ENCODE measurements at places on chromosomes 7 and 10.

DNA sequence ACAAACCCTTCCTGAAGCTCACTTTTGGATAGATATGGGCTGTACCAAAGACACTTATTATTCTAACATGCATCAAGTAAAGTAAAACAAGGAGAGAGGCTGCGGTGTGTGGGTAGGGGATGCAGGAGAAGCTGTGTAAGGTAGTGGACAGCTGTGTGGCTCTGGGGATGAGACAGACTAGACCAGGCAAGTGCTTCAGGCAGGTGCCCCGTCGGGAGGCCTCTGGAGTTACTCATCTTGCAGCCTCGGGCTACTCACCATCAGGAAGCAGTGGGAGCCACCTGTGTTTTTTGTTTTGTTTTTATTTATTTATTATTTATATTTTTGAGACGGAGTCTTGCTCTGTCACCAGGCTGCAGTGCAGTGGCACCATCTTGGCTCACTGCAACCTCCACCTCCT lies 49.3 kb upstream of the NCAPG2 start:
- no peak for DNase-seq

- DNase-seq: no peak
Measured at GRCh38 chr10:3526727-3527501, 258.1 kb downstream of the KLF6 start.

GRCh38 chr10:119517235-119518141 lies 25.0 kb downstream of the RGS10 start:
- DNase-seq: peak; percentile 94

DNA sequence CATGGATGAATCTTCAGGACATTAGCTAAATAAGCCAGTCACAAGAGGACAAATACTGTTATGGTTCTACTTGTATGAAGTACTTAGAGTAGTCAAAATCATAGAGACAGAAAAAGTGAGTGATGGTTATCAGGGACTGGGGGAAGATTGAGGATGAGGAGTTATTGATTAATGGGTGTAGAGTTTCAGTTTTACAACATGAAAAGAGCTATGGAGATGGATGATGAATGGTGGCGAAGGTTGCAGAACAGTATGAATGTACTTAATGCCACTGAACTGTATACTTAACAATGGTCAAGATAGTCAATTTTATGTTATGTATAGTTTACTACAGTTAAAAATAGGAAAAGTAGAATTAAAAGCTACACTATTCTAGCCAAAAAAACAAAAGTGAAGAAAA lies 7.8 kb downstream of the STK31 start:
- no peak for DNase-seq

- no peak for DNase-seq
Measured at GRCh38 chr10:33386926-33387325, 52.5 kb upstream of the NRP1 start.

DNA sequence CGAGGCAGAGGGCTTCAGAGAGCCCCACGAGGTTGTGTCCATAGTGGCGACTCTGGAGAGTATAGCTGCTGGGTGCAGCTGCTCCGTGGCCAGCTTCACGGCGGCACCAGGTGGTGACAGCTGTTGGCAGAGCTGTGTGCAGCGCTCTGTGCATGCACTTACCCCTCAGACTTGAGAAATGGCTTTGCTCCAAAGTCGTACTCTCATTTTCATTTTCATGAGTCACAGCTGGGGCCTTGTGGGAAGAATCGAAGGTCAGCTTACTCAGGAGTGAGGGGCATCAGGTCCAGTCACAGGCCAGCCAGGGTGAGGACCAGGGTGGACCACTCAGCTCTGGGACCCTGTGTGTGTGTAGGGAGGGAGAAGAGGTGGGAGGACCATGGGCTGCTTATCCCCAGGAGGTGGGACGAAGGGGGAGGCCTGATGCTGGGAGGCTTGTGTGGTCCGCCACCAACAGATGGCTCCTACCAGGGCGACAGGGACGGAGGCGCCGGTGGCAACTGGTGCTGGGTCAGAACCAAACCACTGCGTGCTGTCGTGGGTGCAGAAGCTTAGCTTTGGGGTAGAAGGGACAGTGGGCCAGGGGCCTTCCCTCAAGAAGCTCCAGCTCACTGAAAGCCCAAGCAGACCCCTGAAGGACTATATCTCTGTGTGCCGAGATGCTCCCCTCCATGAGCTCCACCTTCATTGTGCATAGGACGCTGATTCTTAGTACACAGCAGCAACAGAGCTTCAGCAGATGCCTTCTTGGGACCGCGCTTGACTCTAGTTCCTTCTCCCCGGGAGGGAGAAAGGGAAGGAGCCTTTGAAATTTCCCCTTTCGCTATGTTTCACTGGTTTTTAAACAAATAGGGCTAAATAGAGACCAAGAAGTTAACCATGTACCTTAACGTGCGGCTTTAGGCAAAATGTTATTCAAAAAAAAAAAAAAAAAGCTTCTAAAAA lies 225.0 kb downstream of the CELF2 start:
- DNase-seq: no peak

GRCh38 chr10:127815147-127815546 lies 77.6 kb downstream of the CLRN3 start:
- peak; percentile 19 for DNase-seq

GRCh38 chr10:72158176-72158575 lies 57.6 kb upstream of the ANAPC16 start:
- DNase-seq: no peak

DNA sequence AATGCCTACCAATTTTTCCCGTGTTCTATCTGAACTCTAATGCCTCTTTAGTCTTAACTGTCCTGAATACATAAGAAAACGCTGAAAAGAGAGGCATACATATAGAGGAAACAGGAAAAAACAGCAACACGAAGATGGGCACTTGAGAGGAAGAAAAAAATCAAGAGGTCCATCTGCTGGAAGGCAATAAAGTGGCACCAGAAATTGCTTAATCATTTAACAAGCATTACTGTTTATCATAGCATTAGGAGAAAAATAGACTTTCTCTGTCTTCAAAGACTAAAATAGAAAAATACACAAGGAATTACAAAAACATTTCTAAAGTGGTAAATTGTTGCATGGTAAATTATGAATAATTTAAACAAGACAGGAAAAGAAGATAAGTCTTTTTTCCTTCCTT lies 35.0 kb downstream of the NSUN6 start:
- no peak for DNase-seq

GRCh38 chr7:107678110-107678753 lies 17.6 kb downstream of the SLC26A4 start:
- no peak for DNase-seq

GRCh38 chr7:77338883-77339629 lies 77.1 kb downstream of the GSAP start:
- DNase-seq: peak; percentile 20

DNA sequence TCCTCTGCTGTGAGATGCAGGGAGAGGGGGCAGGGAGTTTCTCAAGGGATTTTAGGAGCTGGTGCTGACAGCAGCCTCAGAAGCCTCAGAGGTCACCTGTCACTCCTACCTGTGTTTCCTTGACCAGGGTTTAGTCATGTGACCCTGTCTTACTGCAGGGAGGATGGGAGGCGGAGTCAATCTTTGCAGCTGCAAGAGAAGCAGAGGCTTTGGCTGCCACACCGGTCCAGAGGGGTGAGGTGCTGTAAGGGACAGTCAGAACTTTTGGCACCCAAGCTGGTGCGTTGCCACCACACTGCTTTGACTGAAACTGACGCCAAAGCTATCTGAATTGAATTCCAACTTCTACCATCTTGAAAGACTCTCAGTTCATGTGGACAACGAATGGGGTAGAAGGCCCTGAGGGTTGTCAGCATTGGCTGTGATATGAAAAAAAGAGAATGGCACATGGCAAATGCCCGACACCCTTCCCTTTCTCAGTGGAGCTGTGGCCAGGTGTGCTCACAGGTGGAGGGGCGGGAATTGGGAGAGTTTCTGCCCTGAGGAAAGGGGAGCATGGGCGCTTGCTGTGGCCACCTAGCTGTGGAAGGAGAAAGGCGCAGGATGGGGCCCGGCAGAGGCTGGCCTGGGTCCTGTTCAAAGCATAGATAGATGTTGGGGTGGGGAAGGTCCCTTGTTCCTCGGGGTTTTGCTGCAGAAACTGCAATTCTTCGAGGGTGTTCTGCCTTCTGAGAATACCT lies 69.3 kb downstream of the ARHGAP22 start:
- peak; percentile 12 for DNase-seq

- DNase-seq: no peak
Measured at GRCh38 chr10:113423981-113424721, 128.7 kb upstream of the HABP2 start.

GRCh38 chr7:75663302-75663907 lies 75.3 kb downstream of the HIP1 start:
- DNase-seq: no peak

DNA sequence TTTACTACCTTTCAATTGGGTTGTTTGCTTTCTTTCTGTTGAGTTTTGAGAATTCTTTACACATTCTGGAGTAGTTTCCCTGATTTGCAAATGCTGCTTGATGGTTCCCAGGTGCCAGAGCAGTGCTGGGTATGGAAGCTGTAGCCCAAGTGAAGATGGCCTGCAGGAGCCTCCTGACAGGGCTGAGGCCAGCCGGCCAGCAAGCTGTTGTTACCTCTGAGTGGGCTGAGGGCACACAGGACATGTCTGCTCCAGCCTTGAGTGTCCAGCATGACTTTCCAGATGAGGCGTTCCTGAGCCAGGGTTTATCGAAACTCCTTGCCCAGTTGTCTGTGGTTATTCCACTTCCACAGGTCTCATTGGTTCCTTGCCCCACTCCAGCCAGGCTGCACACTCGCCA lies 164.6 kb upstream of the TNS3 start:
- DNase-seq: no peak

DNA sequence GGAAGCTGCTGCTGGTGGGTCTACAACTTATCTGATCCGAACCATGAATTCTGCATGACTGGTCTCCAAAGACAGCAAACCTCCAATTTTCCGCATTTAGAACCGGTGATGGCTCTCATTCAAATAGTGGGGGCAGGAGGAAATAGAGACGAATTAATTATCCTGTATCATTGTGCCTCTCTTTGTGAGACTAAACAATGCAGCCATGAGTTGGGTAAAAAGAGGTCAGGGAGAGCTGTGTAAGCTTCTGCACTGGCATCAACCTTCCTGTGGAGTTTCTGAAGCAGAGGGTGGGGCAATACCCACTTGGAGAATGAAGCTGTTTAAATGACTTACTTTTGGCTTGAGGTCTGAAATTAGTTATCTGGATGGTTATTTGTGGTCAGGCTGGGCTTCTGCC lies 266.4 kb downstream of the SORCS3 start:
- DNase-seq: no peak

GRCh38 chr10:62503872-62504271 lies 129.7 kb downstream of the ZNF365 start:
- no peak for DNase-seq

DNA sequence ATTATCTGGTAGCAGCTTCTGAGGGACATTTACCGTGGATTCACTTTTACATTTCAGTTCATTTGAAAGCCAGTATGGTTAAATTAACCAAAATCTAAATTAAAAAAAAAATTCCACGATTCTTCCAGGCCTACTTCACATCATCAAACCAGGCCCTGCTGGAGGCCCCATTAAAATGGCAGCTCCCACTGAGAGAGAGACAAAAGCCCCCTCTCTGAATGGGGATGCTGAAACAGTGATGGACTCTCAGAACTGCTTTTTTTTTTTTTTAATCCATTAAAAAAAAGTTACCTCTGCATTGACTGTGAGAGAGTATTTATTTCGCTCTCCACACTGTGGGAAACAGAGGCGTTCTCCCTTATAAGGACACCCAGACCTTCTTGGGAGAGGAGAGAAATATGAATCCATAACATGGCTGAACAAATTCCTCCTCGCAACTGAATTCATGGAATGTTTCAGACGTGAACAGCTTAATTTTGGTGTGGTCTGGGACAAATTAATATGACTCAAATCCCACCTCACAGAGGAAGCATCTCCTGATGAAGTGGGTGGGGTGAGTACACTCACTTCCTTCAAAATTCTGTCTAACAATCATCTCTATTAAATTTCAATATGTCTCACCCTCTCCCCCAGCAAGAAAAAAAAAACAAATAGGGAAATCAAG lies 73.5 kb downstream of the SAMD9 start:
- DNase-seq: no peak

DNA sequence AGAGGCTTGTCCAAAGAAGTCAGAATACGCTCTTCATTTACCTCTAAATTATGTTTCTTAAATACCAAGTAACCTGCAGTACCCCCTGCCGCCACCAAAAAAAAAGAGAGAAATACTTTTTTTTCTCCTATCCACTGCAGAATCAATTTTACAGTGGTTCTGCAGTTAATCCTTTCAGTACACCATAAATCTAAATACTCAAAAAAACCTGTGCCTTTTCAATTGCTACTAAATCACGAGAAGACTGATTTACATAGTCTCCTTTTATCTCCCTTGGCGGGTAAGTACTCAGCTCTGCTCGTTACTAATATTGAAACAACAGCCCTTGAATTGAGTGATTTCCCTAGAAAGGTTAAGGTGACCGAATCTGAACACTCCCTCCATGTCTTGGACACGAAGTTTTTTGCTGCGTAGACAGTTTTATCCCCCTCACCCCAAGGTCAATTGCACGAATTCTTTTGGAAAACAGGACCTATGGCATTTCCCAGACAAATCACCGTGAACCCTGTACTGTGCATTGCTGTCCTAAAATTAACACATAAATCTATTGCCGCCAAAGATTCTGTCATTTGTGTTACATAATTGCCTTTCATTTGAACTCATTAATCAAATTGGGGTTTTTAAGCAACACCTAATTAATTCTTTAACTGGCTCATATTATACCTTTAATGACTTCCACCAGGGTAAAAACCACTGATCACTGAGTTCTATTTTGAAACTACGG lies 512 bp upstream of the VIM start:
- peak; percentile 62 for DNase-seq

DNA sequence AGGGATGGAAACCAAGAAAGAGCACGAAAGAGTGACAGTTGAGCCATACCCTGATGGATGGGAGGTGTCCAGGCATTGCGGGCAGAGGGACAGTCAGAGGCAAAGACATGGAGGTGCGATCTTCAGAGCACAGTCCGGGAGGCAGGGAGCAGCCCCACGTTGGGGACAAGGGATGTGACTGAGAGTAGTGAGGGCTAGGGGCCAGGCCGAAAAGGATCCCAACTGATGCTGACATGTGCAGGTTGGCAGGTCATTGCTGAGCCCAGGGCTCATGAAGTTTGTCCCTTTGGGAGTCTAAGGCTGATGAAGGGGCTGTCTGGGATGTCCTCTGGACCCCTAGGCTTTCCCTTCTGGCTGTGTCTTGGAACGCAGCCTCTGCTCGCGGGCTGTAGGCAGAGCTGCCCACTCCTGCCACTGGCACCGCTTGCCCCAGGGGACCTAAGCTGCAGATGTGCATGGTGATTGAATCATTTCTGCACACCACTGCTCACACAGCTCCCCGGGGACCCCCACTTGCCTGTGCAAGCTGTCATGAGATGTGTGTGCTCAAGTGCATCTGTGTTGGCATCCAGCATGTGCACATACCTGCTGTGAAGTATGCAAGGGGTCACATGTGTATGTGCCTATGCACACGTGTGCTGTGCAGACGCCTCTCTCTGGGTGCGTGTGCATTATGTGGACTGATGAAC lies 125.1 kb downstream of the ZMIZ1 start:
- no peak for DNase-seq

DNA sequence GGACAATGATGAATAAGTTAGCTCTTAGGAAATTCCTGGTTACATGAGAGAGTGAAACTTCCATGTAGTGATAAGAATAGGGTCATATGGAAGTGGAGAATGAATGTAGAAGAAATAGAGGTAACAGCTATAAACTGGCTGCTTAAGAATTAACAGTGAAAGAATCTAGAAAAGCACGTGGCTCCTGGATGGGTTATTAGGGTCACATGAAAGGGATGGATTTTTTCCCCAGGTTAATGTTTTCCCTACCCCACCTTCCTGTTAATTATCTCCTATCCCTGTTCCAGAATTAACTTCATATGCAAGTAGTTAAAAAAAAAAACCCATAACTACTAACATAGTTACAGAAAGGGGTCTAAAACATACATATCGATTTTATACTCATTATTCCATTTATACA lies 58.0 kb downstream of the ANKIB1 start:
- DNase-seq: no peak

- no peak for DNase-seq
Measured at GRCh38 chr10:83817797-83818196, 321.5 kb upstream of the GHITM start.

Data from Kasumi-1 (cell line).